ENCODE measurements at places on chromosomes 16 and 17.

- DNase-seq, result no peak
Observed at GRCh38 chr17:21004016-21004930, 38.5 kb downstream of the USP22 start.

- no peak for DNase-seq
Observed at GRCh38 chr16:46889942-46890300, 5.8 kb downstream of the GPT2 start.

DNA sequence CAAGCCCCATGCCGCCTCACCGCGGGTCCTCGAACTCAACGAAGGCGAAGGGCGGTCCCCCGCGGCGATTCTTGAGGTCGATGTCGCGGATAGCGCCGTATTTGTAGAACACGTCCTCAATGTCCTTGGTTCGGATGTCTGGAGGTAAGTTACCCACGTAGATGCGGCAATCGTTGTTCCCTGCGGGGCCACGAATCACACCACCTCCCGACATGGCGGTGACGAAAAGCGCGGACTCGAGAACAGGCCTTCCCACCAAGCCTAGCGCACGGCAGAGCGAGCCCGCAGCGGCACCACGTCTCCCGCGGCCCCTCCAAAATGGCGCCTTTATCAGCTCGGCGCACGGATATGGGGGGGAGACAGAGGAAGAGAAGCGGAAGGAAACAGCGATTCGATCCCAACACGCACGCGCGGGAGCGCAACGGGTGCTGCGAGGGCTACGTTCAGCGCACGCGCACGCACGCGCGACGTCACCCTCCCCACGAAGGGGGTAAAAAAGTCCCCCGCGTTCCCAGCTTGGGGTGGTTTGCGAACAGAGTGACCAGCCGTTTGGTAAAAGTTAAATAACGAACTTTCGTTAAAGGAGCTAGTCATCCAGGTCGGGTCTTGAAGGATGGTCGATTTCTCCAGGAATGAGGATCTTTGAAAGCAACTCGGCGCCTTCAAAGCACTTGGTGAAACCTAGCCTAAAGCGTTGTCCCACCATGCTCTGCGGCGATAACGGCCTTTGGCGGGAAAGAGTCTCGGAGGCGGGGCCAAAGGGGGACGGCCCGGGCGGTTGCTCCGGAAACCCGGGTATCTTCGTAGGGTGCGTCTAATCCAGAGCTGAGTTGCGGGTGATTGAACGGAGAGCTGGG is at the start of gene SRSF1:
Gene SRSF1, minus strand, starts transcription at position 323 of the 857 bp plus-strand sequence. Its CDS starts 109 bp downstream, at position 214.
- peak; percentile 95 for DNase-seq

- DNase-seq, result no peak
Observed at GRCh38 chr17:1755827-1756262, 6.0 kb upstream of the SERPINF1 start.

- DNase-seq, result no peak
Observed at GRCh38 chr16:73565263-73565662, 517.3 kb upstream of the ZFHX3 start.

DNA sequence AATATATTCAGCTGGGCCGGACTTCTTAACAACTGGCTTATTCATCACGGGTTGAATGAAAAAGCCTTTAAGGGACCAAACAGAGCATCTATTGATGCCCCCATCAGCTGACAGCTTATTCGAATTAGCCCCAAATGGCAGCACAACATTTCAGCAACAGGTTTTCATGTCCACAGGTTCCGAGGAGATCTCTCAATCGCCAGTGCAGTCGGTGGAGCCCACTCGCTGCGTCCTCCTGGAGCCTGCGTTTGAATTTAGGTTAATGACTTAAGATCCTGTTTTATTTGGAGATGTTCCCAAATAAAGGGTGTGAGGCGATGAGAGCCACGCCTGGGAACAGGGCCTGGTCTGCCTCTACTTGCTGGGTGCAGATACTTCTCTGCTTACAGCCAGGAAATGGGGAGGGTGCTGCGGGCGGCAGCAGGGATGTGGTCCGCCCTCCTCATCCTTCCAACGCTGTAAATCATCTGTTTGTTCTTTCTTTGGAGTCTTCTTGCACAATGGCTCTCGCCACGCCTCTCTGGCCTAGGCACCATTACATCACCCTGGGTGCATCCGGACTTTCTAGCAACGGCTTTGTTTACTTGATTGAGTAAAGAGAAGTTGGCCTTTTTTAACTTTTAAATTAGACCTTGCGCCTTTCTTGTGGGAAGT is 22.6 kb downstream of the NDE1 start:
- peak; percentile 78 for DNase-seq

DNA sequence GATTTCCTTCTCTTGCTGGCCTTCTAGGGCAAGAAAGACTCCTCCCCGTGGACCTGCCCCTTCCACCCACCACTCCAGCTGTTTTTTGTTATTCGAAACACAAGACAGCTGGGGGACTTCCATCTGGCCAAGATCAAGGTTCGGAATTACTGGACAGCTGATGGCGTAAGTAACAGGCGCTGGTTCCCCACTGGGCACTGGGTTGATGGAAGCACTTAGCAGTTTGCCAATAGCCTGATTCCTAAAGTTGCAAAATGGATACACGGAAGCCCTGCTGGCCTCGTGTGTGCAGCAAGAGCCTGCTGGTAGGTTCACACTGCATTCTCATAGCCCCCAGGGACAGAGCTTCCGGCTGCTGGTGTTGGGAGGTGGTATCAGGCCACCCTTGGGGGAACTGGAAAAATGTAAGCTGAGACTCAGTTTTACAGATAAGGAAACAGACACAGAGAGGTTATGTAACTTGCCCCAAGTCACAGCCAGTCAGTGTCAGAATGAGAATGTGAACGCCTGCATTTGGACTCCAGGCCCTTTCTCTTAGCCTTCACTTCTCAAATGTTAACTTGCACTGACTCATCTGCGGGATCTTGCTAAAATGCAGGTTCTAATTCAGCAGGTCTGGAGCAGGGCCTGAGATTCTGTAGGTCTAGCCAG is 171.7 kb downstream of the KATNIP start:
- no peak for DNase-seq

DNA sequence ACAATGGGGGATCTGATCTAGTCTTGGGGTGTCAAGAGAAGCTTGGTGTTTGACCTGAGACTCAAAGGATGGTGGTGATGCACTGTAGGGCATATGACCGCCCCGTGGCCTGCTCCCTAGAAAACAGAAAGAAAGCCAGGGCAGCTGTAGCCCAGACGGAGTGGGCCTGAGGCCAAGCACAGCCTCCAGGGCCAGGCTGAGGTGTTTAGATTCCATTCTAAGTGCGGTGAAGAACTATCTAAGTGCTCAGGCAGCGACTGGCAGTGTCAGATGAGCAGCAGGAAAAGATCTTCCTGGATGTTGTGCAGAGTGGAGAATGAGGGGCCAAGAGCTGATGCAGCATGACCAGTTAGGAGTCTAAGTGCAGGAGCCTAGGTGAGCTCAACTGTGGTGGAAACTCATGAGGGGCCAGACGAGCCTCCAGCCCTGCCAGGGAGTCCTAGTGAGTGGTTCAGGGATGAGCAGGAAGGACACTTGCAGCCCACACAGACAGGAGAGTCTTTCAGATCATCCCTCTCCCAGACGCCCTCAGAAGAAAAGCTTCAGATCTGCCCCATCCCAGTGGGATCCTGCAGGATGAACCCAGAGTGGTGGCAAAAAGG is 314.2 kb upstream of the CCL2 start:
- DNase-seq, result no peak

DNA sequence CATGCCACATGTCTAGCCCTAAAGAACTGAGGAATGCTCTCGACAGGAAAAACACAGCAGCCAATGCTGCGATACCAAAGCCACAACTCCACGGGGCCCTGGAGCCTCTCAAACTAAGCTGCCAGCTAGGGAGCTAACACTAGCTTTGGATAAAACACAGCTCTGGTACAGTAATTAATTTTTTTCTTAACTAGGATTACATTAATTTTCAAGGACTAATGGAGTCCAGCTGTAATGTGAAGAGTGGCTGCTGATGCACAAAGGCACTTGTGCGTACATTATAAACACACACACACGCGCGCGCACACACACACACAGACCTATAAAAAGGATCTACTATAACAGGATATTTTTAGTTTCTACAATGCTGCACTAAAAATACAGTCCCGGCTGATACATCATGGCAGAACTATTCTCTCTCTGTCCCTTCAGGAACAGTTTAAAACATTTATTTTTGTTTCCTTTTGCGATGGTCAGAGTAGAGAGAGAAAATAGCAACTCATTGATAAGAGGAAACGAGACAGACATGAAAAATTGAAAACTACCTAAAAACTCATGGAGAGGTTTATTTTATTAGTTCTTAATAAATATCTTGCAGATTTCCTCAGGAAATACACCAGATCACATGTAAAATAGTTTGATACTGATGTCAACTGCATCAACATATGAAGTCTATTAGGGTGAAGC is 88.5 kb downstream of the SMG6 start:
- no peak for DNase-seq

DNA sequence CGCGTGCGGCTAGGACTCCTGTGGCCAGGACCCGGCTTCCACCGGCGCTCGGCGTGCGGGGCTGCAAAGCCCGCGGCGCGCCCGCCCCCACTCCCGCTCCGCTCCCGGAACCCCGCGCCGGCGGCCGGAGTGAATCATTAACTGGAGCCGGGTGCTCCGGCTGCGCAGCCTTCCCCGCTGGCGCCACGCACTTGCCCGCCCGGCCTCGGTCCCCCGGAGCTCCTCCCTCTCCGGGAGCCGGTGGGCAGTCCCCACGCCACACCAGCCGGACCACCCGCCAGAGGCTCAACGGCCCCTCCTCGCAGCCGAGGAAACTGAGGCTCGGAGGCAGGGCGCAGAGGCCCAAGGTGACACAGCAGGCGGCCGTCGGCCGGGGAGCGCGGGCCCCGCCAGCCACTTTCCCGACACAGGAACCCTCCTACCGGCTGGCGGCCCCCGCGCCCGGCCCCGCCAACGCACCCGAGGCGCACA is 580 bp downstream of the BCAR1 start:
- no peak for DNase-seq

GRCh38 chr16:73840728-73841127 is 455.9 kb upstream of the PSMD7 start:
- no peak for DNase-seq

- DNase-seq, result no peak
Observed at GRCh38 chr16:82078125-82078524, 43.1 kb downstream of the HSD17B2 start.

- DNase-seq, result peak; percentile 23
Observed at GRCh38 chr17:72719578-72720493, 372.7 kb downstream of the SLC39A11 start.

- DNase-seq, result no peak
Observed at GRCh38 chr17:82823004-82823403, 16.8 kb downstream of the ZNF750 start.

DNA sequence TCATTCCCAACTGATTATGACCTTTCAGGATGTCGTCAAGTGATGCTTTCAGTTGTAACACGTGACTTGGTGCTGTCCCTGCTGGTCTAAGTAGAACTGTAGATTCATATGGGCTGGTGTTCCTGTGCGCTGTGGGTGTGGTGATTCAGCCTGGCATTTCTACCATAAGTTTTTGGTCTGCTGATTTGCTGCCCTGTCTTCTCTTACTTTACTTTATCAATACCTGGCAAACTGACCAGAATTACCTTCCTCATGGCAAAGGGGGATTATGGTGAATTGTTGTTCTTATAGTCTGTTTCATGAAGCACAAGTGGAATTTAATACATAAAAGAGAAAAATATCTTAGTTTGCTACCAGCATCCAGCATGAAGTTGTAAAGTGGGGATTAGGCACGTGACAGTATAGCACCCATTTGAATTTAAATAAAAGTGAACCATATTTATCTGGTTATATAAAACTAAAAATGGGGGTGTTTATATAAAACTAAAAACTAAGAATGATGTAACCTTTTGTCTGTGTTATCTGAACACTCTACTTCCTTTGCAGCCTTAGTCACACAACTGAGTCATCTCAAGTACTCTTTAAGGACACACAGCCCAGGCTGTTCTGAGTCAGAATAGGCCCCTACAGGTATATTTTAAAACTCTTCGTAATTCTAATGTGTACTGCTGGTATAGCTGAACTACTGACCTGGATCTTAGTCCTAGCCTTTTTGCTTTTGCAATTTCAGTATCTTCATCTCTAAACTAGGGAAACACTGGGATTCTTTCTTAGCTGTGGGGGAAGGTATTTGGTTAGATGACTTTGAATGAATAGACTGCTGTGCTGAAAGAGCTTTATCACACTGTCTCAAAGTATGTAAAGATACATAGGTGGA is 28.3 kb downstream of the TTC19 start:
- peak; percentile 17 for DNase-seq

- DNase-seq, result no peak
Observed at GRCh38 chr17:17352836-17353624, 49.9 kb downstream of the NT5M start.

DNA sequence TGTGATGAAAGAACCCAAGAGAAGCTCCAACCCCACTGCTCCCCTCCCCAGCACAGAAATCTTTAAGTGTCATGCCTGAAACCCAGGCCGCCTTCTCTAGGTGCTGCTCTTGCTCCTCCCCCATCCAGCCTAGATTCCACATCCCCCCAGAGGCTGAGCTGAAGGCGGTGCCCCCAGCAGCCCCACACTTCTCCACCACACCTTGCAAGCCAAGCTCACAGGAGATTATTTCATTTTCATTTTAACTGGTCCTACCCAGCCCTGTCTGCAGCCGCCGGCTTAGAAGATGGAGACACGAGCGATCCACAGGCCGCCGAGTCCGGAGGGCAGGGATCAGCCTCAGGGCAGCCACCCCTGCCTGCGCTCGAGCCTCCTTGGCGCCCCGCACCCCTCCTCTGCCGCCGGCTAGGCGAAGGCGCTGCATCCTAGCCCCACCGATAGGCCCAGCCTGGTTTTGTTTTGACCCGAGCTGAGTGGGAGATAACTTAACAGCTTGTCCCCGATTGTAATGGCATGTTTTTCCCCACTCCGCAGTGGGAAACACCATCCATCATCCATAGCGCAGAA is 125.3 kb downstream of the RBFOX3 start:
- DNase-seq, result no peak

DNA sequence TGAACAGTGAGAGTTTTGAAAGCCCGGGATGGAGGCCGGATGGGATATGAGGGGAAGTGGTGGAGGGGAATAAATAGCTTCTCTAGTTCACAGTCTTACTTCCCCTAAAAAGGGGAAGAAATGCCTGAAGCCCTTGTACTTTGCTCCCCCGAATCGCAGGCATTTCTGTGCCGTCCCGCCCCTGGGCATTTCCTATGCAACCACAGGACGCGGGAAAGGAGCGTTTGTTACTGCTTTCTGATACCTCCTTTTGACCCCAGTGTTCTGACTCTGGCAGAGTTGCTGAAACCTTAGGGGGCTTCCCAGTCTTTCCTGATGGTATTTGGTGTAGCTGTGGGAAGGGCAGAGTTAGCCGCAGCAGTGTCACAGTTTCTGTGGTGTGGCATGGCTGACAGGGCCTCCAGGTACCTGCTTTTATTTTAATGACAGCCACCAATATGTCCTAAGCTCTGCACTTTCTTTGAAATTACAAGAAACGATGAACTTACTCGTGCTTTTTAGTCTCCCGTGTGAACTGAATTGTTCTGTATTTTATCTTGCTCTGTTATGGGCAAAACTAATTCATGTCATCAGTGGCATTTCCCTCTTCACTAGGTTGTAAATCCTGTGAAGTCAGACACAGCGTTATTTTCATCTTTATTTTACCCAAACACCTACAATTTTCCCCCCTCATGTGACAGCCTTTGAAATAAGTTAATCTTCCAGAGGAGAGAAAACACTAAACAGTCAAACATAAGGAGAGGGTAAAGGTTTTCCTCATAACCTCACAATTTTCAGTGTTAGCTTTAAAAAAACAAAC is 27.1 kb downstream of the USP10 start:
- DNase-seq, result no peak

GRCh38 chr17:60455378-60455777 is 33.1 kb downstream of the CHCT1 start:
- no peak for DNase-seq

Measured in T-helper 22 cell (primary cell).